ENCODE measurements at places on chromosomes 2 and 18.

- no peak for DNase-seq
Measured at GRCh38 chr2:10452312-10452711, 4.2 kb upstream of the ODC1 start.

- no peak for DNase-seq
Measured at GRCh38 chr2:201108341-201108740, 7.6 kb upstream of the CFLAR start.

GRCh38 chr2:169329688-169330554, 32.4 kb downstream of the LRP2 start:
- DNase-seq = no peak

DNA sequence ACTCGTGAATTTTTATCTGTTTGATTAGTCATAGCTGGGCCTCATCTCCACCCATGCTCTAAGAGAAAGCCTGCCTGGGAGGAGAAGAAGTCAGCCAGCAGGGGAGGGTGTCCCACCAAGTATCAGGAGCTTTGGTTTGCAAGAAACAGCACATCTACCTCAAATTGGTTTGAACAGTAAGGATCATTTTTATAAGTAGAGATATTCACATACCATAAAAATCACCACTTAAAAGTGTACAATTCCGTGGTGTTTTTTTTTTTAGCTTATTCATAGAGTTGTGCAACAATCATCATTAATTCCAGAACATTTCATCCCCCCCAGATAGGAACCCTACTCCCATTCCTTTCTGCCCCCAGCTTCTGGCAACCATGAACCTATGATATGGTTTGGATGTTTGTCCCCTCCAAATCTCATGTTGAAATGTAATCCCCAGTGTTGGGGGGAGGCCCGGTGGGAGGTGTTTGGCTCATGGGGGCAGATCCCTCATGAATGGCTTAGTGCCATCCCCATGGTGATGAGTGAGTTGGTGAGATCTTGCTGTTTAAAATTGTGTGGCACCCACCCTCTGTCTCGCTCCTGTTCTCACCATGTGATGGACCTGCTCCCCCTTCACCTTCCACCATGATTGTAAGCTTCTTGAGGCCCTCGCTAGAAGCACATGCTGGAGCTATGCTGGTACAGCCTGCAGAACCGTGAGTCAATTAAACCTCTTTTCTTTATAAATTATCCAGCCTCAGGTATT, 36.2 kb upstream of the HS6ST1 start:
- DNase-seq = no peak

Measured in activated CD4-positive, alpha-beta T cell treated with anti-CD3 and anti-CD28 coated beads for 4 hours (primary cell).